ENCODE measurements at places on chromosomes 7 and 10.

DNA sequence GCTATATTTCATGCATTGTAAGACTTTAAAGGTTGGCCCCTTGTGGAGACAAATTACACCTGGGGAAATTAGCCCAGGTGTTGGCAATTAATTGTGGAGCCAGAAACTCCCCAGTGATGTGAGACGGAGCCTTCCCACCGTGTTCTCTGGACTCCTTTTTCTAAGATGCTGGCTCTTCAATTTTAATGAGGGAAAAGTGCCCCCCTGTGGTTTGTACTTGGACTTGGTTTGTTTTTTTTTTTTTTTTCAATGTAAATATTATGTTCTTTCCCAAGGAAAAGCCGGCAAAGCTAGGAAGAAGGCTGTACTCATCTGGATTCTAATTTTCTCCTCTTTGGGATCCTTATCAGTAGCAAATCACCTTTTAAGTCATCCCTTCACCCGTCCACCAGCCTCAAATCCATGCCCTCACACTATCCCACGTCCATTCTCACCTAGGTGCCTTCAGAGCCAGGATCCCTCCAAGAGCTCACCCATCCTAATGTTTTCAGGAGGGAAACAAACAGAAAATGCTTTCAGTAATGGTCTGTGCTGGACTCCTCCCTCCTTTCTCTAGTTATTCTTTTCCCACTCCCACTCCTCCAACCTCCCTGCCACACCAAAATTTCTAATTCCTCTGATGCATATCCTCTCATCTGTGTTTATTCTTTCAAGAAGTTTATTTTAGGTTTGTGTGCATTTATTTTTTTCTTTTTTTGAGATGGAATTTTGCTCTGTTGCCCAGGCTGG, 20.4 kb upstream of the ST8SIA6 start:
- DNase-seq = no peak

GRCh38 chr10:124193309-124193696, 99.9 kb upstream of the CHST15 start:
- no peak for DNase-seq

GRCh38 chr10:69179089-69179742, 818 bp upstream of the SUPV3L1 start:
- DNase-seq = no peak

DNA sequence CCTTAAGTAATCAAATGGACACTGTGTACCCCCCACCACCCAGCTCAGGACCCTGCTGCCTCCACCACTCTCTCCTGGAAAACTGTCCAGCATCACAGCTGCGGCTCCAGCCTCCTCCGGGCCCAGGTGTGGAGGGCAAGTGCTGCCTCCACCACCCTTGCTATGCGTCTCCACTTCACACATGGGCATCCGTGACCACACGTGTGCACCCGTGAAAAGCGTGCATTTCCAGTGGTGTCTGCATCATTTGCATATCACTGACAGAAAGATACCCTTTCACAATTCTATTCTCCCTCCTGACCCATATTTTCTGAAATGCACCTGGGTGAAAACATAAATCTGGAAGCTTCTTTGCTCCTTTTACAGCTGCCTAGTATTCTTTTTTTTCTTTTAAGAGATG, 89.7 kb upstream of the PDGFA start:
- no peak for DNase-seq

- DNase-seq = no peak
Measured at GRCh38 chr7:111368381-111369065, 193.8 kb downstream of the IMMP2L start.

- DNase-seq = no peak
Measured at GRCh38 chr7:117698018-117698417, 175.2 kb downstream of the CTTNBP2 start.

DNA sequence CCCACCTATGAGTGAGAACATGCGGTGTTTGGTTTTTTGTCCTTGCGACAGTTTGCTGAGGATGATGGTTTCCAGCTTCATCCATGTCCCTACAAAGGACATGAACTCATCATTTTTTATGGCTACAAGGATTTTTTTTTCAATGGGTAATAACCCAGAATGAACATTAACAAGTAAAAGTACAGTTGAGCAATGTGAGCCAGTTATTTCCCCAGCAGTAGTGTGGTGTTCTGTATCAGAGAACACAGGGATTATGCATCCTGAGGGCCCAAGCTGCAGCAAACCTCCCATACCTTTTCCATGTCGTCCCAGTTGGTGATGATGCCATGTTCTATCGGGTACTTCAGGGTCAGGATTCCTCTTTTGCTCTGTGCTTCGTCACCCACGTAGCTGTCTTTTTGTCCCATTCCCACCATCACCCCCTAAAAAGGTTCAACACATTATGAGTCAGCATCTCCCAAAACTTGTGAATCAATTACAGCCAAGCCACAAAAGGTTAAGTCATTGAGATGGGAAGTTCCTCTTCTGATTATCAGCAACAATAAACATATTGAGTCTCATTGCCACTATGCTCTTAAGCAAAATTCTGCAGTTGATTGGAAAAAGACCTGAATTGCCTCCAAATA, 5.5 kb downstream of the ACTA2 start:
- DNase-seq = no peak

GRCh38 chr10:121694327-121694965, 96.2 kb upstream of the FGFR2 start:
- no peak for DNase-seq

DNA sequence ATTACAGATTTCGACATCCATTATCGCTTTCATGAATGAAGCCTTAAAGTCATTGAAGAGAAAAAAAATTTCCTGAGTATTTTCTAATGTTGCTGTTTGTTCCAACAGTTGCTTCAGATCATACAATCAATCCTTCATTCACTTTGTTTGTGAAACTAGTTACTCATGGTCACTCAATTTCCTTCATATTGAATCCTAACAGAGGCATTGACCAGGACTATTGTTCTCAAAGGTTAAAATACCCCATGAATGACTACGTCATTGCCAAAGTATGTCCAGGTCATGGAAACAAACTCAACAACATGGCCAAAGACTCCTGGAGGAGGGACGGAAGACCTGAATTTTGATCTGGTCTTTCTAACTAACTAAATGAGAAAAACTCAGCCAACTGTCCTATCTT, 54.0 kb upstream of the ABCB5 start:
- no peak for DNase-seq

- no peak for DNase-seq
Measured at GRCh38 chr10:788796-789748, 99.6 kb upstream of the DIP2C start.

GRCh38 chr10:34489973-34490745, 324.9 kb downstream of the PARD3 start:
- no peak for DNase-seq

DNA sequence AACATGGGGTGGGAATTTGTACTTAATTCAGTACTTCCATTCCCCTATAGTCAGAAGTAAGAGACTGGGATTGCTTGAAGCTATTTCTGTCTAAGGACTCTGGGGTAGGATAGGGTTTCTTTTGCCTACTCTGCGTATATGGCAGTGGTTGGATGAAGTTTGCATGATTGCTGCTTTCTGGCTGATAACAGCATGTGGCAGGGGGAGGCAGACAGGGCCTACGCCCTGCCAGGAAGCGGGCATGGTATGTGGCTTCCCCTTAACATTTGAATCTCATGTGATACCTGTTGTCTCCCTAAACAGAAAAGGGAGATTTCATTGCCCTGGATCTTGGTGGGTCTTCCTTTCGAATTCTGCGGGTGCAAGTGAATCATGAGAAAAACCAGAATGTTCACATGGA, 57.1 kb downstream of the TACR2 start:
- no peak for DNase-seq

GRCh38 chr7:8305625-8306388, 43.8 kb upstream of the ICA1 start:
- no peak for DNase-seq

DNA sequence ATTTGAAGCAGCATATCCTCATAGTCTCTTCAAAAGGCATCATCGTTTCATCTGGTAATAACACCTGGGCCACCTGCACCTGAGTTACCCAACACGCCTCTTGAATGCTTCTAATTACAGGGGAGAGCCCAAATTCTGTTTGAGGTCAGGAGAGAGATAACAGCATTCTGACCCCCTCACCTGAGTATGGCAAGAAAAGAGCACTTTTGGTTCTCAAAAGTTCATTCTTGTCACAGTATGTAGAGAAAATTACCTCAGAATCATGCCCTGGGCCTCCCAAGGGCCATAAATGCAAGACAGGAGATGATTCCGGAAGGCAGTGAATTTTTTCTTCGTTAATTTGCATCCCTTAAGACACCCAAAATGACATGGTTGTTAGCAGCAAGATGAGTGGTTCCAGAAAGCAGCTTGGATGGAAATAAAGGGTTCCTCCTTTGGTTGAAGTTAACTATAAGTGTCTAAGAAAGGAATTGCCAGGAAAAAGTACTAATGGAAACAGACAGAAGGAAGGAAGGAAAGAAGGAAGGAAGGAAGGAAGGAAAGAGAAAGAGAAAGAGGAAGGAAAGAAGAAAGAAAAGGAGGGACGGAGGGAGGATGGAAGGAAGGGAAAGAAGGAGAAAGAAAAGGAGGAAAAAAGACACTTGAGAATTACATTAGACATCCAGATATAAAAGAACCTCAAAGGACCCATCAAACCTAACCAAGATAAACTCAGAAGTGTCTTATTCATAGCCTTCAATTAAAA, 228.4 kb upstream of the RHOBTB1 start:
- DNase-seq = no peak

GRCh38 chr7:81110673-81111072, 191.8 kb upstream of the SEMA3C start:
- DNase-seq = no peak

DNA sequence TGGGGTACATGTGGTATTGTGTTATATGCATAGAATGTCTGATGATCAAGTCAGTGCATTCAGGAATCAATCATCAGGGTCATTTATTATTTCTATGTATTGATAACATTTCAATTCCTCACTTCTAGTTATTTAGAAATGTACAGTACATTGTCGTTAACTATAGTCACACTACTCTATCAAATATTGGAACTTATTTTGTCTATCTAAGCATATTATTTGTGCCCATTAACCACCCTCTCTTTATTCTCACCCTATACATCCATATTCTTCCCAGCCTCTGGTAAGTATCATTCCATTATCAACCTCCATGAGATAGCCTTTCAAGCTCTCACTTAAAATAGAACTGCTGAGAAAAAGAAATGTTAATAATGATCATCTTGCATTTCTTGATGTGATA, 596.5 kb upstream of the POT1 start:
- DNase-seq = no peak

DNA sequence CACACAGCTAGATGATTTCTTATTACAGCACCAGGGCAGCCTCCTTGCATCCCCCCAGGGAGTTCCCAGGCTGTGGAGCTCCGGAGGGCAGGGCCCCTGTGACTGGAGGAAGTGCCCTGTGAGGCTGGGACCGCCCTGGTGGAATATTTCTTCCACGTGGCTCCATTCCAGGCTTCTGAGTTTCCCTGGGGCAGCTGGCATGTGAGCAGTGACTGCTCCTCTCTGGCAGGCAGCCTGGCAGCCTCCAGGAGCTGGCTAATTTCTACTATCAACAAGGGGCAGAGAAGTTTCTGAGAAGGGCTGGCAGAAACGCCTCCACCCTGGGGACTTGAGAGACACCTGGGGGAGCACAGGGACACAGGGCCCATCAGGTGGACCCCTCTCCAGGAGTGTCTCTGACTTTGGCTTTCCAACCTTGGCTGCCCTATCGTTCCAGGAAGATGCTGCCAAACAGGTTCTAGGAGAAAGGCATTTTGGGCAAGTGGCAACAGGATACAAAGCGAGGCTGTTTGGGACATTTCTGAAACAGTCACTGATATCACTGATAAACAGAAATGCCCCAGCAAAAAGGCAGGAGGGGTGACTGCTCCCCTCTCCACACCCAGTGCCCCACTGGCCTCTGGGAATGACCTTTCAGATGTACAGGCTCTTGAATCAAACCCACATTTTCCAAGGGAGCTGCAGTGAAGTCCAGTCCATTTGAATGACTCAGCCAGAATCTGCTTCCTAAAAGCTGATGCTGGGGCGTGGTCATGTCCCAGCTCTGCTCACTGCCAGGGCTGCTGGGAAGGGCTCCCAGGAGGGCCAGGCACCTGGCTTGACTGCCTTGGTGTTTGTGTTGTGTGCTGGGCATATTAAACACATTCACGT, 16.1 kb downstream of the MYOF start:
- no peak for DNase-seq

Data from activated naive CD8-positive, alpha-beta T cell treated with anti-CD3 and anti-CD28 coated beads, Interleukin-2, amount 50 U/mL, for 16 hours (primary cell).